ENCODE measurements at places on chromosomes 7 and 10. TPM values are rescaled to one million over a fixed set of nuclear protein-coding genes. Genes with fewer than 3 reads are reported as not detected.

The PSMG3 gene
- total RNA-seq: 55.7 TPM

The NRCAM gene
- 0.21 TPM for total RNA-seq

The KCNIP2 gene
- 2.5 TPM for total RNA-seq

DNA sequence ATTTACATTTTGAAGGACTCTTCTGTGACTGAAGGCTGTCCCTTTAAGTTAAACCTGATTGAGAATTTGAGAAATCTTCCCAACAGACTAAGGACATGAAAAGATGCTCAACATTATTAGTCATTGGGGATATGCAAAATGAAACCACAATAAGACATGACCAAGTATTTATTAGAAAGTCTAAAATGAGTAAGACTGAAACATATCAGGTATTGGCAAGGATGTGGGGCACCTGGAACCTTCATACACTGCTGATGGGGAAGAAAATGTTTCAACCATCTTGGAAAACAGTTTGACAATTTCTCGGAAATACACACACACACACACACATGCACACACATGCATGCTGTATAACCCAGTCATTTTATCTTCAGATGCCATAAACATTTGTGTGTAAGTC is 132.1 kb upstream of the CDK6 start:
- H3K36me3 ChIP-seq: no peaks in the 10 kb centered on the region
- peaks cover 2% of the 10 kb centered on the region for H3K27me3 ChIP-seq
- peaks cover 9% of the 10 kb centered on the region for H3K4me1 ChIP-seq
- no peak overlapping the region for H3K27ac ChIP-seq

DNA sequence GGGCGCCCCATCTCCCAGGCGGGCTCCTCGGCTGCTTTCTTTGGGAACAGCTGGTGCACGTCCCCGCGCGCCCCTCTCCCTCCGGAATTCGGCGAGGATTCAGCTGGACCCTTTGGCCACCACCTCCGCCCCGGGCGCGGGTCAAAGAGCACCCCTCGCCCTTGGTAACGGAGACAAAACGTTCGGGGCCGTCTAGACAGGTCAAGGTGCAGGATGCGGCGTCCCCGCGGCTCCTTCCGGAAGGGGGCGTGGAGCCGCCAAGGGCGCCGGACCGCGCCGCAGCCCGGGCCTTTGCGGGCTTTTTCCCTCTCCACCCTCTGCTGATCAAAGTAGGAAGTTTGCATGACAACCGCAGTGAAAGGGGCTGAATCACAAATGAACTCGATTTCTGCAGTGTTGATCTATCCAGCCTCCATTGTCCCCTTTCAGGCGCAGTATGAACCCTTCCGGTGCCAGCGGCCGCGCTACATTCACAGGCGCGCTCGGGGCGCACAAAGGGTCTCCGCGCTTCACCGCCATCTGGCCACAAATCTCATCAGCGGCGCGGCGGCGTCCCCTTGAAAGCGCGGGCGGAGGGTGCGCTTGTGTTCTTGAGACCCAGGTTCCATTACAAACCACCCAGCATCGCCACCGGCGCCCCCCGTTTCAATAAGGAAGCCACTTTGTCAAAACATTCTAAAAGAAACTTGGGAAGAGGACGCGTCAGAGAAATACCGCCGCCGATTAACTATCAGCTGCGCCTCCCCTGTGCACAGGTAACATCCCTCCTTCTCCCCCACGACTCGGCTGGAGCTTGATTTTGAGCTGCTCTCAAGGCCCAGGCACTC is 36.4 kb downstream of the CNPY1 start:
- peaks cover 18% of the 10 kb centered on the region for H3K4me1 ChIP-seq
- H3K27me3 ChIP-seq: peaks cover 71% of the 10 kb centered on the region
- no peak overlapping the region for H3K4me3 ChIP-seq
- H3K36me3 ChIP-seq: peaks cover 10% of the 10 kb centered on the region

GRCh38 chr7:22435105-22435504 is 64.9 kb downstream of the STEAP1B start:
- H3K27ac ChIP-seq: no peak overlapping the region
- H3K36me3 ChIP-seq: no peaks in the 10 kb centered on the region
- peaks cover 12% of the 10 kb centered on the region for H3K27me3 ChIP-seq
- peaks cover 4% of the 10 kb centered on the region for H3K4me1 ChIP-seq
- no peak overlapping the region for H3K4me3 ChIP-seq
- DNase-seq: no peak

The TUBAL3 gene
- total RNA-seq: not detected

- no peaks in the 10 kb centered on the region for H3K27me3 ChIP-seq
- no peaks in the 10 kb centered on the region for H3K4me1 ChIP-seq
- no peaks in the 10 kb centered on the region for H3K36me3 ChIP-seq
- no peak overlapping the region for H3K4me3 ChIP-seq
Measured at GRCh38 chr10:9157656-9158055, 1103.2 kb downstream of the GATA3 start.

- H3K4me1 ChIP-seq: no peaks in the 10 kb centered on the region
- no peak overlapping the region for H3K27ac ChIP-seq
- H3K27me3 ChIP-seq: no peaks in the 10 kb centered on the region
Measured at GRCh38 chr10:25261558-25261957, 86.8 kb downstream of the GPR158 start.

The LIPK gene
- total RNA-seq: not detected

GRCh38 chr10:93110472-93111146 is 36.9 kb downstream of the CYP26A1 start:
- peaks cover 7% of the 10 kb centered on the region for H3K27me3 ChIP-seq
- no peaks in the 10 kb centered on the region for H3K4me1 ChIP-seq
- no peak for DNase-seq
- no peak overlapping the region for H3K4me3 ChIP-seq
- H3K36me3 ChIP-seq: no peaks in the 10 kb centered on the region

GRCh38 chr7:151951672-151952338 is 4.4 kb upstream of the GALNTL5 start:
- no peak for DNase-seq
- no peak overlapping the region for H3K4me3 ChIP-seq

The ACSM6 gene
- not detected for total RNA-seq
